Mucosa of descending colon (tissue), 3 donors: ENCODE measurements at places on chromosomes 5 and 9. TPM values are rescaled to one million over a fixed set of nuclear protein-coding genes. Genes with fewer than 3 reads are reported as not detected.

Gene NEUROG1
- total RNA-seq = not detected

- DNase-seq = no peak
Measured at GRCh38 chr5:98397081-98397480, 376.4 kb upstream of the RGMB start.

GRCh38 chr9:89953824-89954615 is 349.2 kb downstream of the GADD45G start:
- DNase-seq = no peak

Gene STC2
- total RNA-seq = 1.4 TPM

GRCh38 chr9:18056269-18056992 is 417.5 kb upstream of the ADAMTSL1 start:
- DNase-seq = no peak

DNA sequence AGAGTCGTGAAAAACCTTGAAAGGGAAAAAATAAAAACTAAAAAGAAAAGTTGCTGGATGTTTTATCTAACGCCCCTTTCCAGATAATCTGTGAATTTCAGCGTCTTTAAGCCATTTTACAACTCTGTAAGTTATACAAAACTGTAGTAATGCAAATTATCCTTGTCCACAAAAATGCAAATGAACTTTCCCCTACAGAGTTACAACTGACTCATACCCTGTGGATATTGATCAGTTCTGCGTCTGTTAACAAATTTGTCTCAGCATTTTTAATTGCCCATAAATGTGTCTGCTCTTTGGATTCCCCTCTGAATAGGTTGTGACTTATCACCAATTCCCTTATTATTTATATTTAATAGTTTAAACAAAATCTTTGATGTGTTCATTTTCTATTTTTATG is 105.9 kb upstream of the PRLR start:
- DNase-seq = no peak

GRCh38 chr5:175567954-175568353 is 89.6 kb downstream of the SFXN1 start:
- DNase-seq = no peak

GRCh38 chr5:33594006-33594405 is 153.2 kb downstream of the TARS1 start:
- no peak for DNase-seq

DNA sequence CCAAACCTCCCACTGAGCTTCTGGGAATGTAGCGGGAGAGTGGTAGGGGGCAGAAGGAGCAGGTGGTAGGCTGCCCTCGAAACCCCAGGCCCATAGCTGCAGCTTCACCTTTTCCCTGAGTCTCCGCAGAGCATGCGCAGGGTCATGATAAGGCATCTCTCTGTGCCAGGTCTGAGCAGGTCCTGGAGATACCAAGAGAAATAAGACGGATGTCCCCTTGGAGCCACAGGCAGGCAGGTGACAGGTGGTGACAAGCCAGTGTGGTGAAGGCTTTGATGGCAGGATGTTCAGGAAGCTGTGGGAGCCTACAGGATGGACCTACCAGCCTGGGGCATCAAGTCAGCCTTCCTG is 68.1 kb downstream of the HMCN2 start:
- no peak for DNase-seq
